ENCODE measurements at places on chromosomes 12 and 14.

GRCh38 chr12:7959701-7960121 is 23.7 kb upstream of the SLC2A3 start:
- peak; percentile 47 for DNase-seq

GRCh38 chr12:82708061-82708879 is 21.6 kb downstream of the TMTC2 start:
- peak; percentile 41 for DNase-seq

DNA sequence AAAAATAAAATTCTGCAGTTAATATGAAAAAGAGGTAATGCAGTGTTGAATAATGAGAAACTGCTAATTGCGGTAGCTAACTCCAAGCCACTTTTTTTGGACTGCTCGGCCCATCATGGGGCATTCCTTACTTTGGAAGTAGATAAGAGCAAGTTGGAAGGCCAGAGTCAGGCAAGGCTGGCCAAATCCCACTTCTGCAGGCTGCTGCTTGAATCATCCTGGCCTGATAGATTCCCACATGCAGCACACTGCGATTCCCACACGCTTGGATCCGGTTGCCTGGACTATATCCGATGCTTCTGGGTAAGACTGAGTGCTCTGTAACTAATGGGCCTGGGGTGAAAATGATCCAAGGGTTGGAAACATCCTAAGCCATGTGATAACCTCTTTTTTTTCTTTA is 10.6 kb downstream of the EIF2B2 start:
- DNase-seq: no peak

DNA sequence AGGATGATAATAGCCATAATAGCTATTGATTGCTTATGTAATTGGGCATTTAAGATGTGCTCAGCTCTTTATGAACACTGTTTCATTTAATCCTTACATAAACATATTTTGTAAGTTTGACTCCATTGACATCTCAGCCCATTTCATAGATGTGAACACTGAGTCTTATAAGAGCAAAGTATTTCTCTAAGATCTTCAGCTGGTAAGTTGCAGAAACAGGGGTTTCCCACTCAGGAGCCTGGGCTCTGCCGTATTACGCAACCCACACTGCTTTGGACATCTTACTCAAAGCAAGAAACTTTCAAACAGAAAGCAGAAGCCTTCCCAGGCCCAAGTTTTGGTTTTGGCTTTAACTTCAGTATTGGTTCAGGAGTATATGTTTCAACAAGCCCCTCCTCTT is 705.1 kb downstream of the MED13L start:
- DNase-seq: peak; percentile 34

GRCh38 chr14:21202463-21203358 is 46.8 kb upstream of the OR5AU1 start:
- DNase-seq: no peak

DNA sequence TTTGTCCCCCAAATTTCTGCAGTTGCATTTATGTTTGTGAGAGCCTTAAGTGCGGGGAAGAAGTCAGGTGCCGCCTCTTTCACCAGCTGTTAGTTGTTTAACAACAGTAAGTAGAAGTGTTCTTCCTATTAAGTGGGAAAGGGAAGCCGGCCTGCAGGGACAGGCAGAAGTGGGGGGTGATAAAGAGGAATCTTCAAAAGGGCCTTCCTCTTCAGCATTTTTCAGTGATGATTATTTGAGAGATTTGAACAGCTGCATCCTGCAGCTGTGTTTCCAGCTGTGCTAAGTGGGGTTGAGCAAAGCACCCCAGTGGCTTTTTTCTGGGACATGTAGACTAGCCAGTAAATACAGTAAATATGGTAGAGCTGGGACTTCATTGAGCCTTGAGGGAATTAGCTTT is 32.1 kb upstream of the SLC38A1 start:
- DNase-seq: peak; percentile 8

GRCh38 chr12:11499806-11500187 is 104.4 kb upstream of the PRB2 start:
- DNase-seq: no peak

- DNase-seq: no peak
Observed at GRCh38 chr12:125064492-125064891, 743 bp upstream of the AACS start.

GRCh38 chr12:442235-442884 is 17.4 kb upstream of the B4GALNT3 start:
- DNase-seq: peak; percentile 64

DNA sequence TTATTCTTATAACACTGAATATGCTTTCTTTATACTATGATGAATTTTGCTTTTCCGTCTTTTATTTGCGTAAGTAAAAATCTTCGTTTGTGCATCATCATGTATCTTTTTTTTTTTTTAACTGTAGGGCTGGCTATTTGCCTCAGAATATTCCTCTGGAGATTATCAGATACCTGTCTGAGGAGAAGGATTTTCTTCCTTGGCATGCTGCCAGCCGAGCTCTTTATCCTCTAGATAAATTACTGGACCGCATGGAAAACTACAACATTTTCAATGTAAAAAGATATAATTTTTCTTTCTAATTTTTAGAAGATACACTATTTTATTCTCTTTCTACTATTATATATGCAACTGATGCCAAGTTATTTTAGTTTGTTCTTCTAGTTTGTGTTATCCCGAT is 346.6 kb downstream of the TRHDE start:
- no peak for DNase-seq

GRCh38 chr12:2958432-2959191 is 585 bp upstream of the TEAD4 start:
- peak; percentile 65 for DNase-seq

GRCh38 chr12:51785906-51786305 is 62.6 kb downstream of the FIGNL2 start:
- no peak for DNase-seq

DNA sequence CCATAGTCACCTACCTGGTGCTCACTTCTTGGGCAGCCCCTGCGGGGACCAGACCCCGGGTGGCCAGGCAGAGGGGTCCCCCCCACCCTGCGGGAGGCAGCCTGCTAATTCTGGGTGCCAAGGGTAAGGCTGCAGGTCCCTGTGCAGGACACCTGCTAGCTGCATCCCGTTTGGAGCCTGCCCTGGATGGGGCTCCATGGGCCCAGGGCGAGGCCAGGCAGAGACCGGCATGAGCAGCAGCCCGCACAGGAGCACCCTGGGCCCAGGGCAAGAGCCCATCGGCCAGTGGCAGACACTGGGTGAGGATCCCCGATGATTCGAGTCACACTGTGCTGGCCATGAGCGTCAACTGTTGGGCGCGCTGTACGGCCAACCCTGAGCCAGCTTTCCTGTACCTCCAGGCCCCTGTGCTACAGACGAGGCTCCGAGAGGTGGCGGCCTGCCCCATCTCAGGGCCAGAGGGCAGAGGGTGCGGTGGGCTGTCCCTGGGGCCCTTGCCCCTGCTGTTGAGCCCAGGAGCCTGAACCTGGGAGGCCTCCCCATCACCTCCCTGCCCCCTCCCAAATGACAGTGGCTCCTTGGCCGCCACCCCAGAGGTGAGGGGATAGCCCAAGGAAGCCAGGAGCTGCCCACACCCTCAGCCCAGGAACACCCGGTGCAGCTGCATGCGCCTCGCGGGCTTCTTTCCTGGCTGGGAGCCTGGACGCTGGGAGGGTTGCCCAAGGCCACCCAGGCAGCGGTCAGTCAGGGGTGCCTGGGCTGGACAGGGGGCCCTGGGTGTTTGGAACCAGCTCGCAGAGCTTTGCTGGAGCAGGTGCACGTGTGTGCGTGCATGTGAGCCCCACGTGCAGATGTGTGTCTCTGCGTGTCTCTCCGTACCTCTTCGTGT is 47.7 kb downstream of the CYP46A1 start:
- no peak for DNase-seq

- peak; percentile 79 for DNase-seq
Observed at GRCh38 chr14:39005044-39005880, 97.8 kb downstream of the SEC23A start.

DNA sequence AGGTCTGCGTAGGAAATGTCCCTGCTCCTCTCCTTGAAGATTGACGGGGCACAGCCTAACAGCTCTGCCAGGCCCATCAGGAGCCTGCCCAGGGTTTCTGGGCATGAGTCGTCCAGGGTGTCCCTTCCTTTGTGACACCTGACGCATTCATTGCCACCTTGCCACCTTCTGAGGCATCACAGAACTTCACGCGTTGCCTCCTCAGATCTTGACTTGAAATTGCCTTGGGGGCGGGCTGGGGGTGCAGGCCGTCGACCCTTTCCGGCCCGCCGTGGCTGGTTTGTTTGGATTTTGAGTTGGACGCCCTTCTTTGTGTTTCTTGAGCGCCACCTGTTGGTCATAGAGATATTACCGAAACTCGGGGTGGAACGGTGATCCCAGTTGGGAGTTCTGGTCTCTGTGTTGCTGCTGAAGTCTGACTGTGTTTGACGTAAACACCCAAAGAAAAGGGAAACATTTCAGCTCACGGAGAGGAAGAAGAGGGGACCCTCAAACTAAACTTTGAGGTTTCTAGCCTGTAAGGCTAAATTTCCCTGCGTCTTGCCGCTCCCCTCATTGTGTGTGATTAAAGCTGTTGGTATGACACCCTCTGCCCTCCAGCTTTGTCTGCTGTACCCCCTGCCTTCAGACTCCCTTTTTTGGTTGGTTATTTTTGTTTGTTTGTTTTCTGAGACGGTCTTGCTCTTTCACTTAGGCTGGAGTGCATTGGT is 44.6 kb downstream of the MLXIP start:
- DNase-seq: peak; percentile 77

DNA sequence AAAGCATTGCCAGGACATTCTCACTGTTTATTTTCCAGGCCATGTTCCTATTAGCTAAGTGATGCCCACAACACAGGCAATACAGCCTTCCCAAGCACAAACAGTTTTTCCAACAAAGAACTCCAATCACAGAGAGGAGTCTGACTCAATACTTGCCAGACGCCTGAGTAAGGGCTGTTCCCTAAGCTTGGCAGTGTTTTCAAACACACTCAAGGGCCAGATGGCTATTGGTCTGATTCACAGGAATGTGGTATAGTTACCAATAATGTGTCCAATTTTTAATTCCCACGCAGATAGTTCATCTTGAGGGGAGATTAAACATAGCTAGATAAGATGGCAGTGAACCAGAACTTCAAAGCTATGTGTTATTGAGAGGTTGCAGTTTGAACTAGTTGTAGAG is 381.0 kb downstream of the SNAPC1 start:
- peak; percentile 54 for DNase-seq

DNA sequence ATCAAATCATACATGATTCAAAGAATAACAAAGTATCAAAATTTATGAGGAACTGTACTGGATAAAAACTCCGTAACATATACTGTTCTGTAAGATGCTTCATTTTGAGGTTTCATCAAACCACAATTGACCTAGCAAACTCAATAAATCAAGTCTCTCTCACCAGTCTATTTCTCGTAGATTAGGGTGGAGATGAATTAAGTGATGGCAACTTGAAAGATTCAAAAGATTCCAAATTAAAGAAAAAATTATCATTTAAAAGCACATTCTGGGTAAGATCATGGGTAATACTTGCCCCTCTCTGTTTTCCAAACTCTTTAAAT is 74.4 kb downstream of the PAPLN start:
- peak; percentile 18 for DNase-seq

GRCh38 chr12:102426599-102427542 is 53.5 kb downstream of the IGF1 start:
- DNase-seq: no peak

DNA sequence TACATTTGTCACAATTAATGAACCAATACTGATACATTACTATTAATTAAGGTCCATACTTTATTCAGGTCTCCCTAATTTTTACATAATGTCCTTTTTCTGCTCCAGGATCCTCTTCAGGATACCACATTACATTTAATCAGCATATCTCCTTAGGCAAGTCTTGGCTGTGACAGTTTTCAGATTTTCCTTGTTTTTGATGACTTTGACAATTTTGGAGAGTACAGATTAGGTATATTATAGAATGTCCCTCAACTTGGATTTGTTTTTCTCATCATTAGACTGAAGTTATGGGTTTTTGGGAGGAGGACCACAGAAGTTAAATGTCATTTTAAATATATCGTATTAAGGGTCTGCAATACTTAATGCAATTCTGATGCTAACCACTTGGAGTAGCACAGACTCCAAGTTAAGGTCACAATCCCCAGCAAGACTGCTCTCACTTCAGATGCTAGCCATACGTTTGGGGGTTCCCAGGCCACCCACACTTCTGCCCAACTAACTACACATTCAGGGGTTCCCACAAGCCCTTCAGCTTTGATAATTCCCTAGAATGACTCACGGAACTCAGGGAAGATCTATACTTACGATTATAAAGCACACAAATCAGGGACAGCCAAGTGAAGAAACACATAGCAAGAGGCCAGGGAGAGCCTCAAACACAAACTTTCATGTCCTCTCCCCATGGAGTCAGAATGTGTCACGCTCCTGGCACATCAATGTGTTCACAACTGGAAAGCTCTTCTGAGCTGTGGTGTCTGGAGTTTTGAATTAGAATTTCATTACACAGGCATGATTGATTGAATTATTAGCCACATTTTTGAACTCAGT is 17.0 kb upstream of the NUBPL start:
- DNase-seq: peak; percentile 32

DNA sequence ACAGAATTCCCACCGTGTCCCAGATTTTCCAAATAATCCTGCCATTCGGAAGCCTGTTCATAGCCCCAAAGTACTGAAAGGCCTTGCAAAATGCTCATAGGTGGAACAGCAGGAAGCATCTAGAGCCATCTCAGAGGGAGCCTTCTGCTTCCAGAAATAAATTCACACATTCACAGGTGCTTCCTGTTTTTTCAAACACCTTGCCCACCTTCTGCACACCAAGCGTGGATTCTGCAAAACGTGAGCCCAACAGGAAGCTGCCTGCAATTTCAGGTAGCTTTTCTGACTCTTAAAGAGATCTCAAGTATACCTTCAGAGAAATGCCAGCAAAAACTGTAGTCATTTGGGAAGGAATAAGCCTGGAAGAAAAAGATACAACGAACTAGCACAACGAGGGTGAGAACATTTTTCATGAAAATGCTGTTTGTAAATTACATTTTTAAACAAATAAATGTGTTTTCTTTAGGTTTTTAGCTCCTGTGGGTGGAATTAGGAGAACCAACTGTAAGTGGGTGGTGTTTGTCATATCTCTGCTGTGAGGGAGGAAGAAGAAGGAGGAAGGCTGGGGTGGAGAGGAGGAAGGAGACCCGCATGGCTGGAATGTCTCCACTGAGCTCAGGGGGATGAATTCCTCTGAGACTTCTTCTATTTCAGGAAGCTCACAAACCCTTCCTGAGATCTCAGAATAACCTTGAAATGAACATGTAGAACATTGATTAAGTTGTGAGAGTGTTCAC is at the start of gene IFNG-AS1:
Gene IFNG-AS1, plus strand, starts transcription at position 264 of the 737 bp plus-strand sequence.
- no peak for DNase-seq

DNA sequence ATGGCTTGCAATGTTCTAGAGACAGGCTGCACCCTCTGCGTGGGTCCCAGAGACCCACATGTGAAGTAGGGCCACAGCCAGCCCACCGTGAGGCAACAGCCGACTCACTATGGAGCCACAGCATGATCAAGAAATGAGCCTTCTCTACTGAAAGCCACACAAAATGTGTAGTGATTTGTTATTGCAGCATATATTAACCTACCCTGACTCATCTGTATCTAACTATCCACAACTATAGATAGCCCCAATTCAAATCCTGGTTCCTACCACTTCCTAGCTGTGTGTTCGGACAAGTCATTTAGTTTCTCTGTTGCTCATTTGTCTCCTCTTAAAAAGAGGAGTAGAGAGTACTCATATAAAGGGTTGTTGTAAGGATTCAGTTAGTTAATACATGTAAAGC is 1152.3 kb downstream of the BCL11B start:
- no peak for DNase-seq

GRCh38 chr12:30930238-30930637 is 3.7 kb downstream of the TSPAN11 start:
- DNase-seq: no peak
